HuH-7.5 (cell line): ENCODE measurements at places on chromosomes 7 and 10.

- DNase-seq, result no peak
Observed at GRCh38 chr7:4208586-4208985, 473.5 kb upstream of the FOXK1 start.

- DNase-seq, result no peak
Observed at GRCh38 chr7:16657656-16658279, 11.8 kb downstream of the BZW2 start.

DNA sequence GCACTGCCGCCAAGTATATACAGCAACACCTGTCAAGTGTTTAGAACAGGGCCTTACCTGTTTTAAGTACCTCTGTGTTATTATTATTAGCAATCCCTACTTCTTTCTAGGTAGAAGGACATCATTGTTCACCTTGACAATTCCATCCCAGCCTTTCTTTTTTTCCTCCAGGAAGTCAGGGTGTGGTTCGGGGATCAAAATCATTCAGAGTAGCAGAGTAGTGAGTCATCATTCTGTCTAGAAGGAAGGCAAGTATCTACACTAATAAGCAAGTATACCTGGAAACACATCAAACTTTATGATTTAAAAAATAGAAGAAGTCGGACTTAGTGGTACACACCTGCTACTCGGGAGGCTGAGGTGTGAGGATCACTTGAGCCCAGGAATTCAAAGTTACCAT is 25.5 kb upstream of the CAPZA2 start:
- DNase-seq, result no peak

DNA sequence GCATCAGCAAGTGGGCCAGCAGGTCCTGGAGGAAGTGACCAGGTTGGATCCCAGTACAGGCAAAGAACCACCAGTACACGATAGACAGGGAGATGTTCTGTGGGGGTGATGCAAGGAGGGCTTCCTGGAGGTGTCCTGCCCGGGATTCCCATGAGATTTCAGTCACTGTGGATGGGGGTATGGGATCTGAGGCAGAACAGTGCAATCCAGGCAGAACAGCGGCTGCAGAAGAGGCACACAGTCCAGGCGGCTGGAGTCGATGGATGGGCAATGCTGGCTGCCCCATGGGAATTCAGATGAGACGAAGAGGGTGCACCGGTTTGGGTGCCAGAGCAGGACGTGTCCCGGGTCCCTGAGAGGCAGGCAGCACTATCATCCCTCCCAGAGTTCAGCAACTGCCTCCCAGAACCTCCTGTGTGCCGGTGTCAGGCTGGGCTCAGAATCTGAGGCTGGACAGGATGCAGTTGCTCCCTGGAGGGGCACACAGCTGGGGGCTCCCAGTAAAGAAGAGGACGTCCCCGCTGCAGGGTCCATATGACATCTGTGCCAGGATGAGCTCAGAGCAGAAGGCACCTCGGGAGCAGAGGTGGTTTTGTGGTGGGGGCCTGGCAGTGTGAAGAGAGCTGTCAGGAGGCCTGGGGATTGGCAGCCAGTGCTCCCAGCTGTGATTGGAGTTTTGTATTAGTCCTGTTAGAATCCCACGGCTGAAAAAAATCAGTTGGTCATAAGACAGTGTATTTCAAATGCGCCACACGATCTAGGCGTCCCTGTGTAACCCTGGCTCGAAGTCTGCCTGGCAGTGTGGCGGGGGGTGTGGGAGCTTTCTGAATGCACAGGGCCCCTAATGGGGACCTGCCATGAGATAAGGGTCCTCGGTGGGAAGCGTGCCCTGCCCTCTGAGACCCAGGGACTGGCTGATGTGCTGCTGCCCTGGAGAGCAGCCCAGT is 3.2 kb downstream of the KNDC1 start:
- no peak for DNase-seq

DNA sequence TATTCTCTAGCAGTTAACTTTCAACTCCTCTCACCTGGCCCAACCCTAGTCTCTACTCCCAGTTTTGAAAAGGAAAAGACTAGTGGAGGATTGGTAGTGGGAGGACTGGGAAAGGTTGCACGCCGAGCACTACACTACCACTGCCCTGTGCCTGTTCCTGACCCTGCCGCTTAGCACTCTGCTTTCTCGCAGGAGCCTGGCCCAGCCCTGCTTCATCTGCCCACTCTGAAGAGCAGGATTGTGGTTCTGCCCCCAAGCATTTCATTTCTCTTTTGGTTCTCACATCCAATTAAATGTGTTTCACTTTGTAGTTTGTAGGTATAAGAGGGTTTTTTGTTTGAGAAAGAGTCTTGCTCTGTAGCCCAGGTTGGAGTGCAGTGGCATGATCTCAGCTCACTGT is 31.5 kb upstream of the RBM20 start:
- DNase-seq, result no peak

GRCh38 chr10:93806903-93807302 is 49.2 kb downstream of the LGI1 start:
- DNase-seq, result no peak

DNA sequence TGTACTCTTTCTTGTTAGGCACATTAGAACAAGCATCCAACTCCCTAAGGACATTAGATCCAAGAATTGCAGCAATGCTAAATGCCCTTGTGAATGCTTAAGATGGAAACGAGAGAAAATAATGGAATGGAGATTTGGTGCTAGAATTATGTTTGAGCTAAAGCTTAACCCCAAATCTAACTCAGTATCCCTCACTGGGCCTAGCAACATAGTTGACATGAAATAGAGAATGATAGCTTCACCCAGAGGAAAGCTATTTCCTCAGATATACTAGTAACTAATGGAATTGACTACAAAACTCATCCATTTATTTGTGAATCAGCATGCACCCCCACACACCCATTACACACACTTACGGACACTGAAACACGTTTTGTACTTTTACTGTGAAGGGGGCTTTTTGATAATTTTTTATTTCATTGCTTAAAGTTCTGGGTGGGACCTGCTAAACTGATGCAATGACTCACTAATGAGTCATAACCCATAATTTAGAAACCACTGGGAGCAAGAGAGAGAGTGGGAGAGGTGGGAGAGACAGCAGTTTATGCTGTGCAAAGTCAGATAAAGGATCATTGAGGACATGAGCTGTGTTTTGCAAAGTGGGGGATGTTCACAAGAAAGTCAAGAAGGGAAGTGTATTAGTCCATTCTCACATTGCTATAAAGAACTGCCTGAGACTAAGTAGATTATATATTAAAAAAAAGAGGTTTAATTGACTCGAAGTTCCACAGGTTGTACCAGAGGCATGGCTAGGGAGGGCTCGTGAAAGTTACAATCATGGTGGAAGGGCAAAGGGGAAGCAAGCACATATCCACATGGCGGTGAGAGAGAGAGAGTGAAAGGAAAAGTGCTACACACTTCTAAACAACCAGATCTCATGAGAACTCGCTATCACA is 382.7 kb downstream of the SFMBT2 start:
- no peak for DNase-seq

- no peak for DNase-seq
Observed at GRCh38 chr10:110444004-110444337, 53.7 kb upstream of the DUSP5 start.

DNA sequence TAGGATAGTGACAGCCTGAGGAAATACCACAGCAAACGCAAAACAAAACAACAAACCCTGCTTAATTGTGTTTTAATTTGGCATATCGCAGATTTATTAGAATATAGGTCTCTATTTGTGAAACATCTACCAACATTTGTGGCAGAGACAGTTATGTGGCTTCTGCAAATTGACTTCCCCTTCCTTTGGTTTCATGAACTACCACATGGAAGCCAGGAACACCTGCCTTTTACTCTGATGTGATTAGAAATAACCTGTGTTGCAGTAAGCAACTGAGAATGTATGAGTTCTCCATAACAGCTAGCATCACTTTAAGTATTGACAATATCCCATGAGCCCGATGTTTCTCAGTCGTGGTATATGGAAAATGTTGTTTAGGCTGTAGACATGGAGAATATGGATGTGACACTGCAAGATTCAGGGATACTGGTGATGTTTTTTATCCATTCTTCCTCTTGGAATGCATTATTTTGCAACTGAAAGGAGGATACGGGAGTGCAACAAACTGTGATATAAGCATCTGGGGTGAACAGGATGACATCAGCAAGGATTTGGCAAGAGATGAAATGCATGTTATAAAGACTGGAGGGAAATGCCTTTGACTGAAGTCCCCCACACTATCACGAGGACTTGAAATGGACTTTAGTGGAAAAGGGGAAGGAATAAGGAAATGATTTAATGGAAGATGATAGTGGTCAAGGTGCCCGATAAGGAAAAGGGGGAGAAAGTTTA is 95.9 kb downstream of the CUBN start:
- no peak for DNase-seq

- no peak for DNase-seq
Observed at GRCh38 chr10:123974406-123974805, 82.8 kb upstream of the CPXM2 start.

DNA sequence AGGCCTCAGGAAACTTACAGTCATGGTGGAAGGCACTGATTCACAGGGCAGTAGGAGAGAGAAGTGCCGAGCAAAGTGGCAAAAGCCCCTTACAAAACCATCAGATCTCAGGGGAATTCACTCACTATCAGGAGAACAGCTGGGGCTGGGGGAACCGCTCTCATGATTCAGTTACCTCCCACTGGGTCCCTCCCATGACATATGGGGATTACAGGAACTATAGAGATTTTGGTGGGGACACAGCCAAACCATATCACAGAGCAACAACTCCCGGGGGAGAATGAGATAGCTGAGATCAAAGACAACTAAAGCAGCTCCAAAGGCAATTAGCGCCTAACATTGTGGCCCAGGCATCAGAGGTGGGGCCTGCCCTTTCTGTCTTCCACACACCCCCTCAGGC is 85.4 kb upstream of the VOPP1 start:
- no peak for DNase-seq

DNA sequence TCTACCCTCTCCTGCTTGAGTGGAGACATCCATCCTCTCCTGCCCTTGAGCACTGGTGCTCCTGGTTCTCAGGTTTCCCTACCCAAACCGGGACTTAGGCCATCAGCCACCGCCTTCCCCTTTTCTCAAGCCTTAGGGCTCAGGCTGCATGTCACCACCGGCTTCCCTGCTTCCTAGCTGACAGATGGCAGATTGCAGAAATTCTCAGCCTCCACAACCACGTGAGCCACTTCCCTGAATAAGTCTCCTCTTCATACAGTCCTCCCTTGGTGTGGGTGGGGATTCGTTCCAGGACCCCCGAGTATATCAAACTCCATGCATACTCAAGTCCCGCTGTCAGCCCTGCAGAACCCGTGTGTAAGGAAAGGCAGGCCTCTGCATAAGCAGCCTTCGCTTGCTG is 203.5 kb upstream of the ZNF32 start:
- no peak for DNase-seq

DNA sequence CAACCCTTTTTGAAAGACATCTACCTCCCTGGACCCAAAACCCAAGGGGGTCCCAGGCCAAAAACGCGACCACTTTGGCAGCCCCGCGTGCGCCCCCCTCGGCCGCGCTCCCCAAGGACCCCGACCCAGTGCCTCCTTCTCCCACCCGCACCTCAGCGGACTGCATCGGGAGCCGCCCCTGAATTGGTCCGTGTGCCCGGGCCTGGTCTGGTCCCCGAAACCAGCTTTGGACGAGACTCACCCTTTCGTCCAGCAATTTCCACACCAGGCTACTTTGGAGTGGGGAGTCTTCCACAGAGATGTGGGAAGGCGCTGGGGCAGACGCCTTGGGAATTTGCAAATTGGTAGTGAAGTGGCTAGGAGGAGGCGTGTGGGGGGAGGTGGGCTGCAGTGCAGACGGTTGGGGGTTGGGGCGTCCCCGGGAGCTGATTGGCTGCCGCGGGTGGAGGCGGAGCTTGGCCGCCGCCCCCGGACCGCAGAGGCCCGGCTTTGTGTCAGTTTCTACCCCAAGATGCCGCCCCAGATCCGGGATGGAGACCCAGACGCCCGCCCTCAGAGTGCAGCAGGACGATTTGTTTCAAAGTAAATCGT is 16.9 kb downstream of the TCAF1 start:
- no peak for DNase-seq

GRCh38 chr7:81499262-81500116 is 270.4 kb downstream of the HGF start:
- DNase-seq, result no peak

- DNase-seq, result no peak
Observed at GRCh38 chr10:11631890-11632587, 20.6 kb upstream of the USP6NL start.

GRCh38 chr7:49563693-49564378 is 209.6 kb upstream of the VWC2 start:
- DNase-seq, result no peak

- no peak for DNase-seq
Observed at GRCh38 chr7:25895792-25896171, 256.2 kb upstream of the NFE2L3 start.

DNA sequence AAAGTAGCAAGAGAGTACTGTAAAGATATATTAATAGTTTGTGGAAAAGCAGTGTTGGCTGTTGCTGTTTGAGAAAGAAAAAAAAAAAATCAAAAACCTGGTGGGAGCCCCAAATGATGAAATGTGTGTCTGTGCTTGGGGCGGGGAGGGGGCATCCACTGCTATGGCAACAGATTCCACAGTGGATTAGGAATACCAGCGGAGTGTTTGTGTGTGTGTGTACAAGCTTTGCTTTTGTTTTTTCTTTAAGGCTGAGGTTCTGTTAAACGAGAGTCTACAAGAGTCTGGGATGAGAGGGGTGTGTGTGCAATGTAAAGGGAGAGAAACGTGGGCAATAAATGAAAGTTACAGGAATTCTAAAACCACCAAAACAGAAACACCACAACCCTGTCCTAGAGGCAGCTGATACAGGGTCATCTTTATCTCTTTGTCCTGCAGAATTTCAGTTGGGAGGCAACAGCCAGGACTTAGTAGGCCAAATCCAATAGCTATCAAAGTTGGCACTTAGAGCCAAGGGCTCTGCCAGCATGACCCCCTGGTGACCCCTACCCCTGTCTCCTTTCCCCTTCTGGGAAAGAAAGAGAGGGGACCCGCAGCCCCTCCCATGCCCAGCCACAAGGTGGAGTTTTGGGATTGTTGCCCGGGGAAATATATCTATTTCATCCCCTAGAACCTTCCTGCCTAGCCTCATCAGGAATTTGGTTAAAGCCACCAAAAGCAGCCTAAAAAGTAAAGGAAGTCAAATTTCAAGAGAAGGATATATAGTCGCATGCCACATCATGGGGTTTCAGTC is 85.4 kb downstream of the OSBPL3 start:
- DNase-seq, result no peak

DNA sequence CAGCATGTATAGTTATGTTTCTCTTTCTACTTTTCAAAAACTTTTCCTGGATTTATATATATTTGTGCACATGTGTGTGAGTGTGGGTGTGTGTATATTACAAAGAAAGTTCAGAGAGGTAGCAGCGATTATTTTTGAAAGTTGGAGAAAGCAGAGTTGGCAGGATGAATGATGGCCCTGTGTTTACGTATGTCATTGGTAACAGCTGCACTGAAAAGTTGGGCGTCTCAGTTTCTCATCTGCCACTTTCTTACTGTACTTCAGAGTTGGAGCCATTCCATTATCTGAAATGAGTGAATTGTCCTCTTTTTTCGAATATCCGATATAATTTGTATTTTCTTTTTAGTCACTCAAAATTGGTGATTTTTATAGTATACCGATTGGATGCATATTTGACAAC is 172.2 kb downstream of the CDK14 start:
- no peak for DNase-seq

GRCh38 chr10:19169684-19170083 is 121.1 kb downstream of the MALRD1 start:
- no peak for DNase-seq

- no peak for DNase-seq
Observed at GRCh38 chr7:47485640-47486435, 96.1 kb downstream of the TNS3 start.

- DNase-seq, result no peak
Observed at GRCh38 chr7:126685018-126685573, 567.6 kb downstream of the GRM8 start.

- DNase-seq, result no peak
Observed at GRCh38 chr7:106012935-106013439, 49.9 kb downstream of the CDHR3 start.

GRCh38 chr10:79047875-79048638 is 20.7 kb upstream of the ZMIZ1 start:
- no peak for DNase-seq
